ENCODE measurements at places on chromosomes 13 and 19.

- DNase-seq, result peak; percentile 60
Observed at GRCh38 chr13:28707629-28708427, 10.9 kb downstream of the SLC46A3 start.

GRCh38 chr19:12199757-12200419 lies 37.0 kb downstream of the ZNF136 start:
- no peak for DNase-seq

GRCh38 chr19:18861235-18861634 lies 29.5 kb downstream of the UPF1 start:
- no peak for DNase-seq

DNA sequence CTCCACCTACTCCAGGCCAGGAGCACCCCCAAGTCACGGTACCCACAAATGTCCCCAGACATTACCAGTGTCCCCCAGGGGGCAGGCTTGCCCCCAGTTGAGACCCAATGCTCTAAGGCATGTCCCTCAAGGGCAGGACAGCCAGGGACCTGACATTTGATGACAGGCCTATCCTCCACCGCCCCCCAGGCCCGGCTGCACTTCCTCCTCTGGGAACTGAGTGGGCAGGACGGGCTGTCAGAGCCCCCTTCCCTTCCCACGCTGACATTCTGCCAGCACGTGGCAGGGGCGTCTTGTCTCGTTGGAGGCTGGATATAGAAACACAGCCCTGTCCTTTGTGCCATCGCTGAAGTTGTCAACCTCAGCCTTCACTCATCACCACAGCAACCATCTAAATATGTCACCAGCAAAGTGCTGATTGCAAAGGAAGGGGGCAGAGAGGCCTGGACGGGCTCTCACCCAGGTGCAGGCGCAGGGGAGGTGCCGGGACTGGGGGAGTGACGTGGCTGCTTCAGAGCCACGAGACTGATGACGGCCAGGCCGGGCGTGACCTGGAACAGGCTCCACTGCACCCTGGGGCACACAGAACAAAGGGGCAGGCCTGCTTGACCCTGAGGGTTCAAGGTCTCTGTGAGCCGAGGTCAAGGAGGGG lies 38.4 kb downstream of the GNG7 start:
- peak; percentile 75 for DNase-seq

DNA sequence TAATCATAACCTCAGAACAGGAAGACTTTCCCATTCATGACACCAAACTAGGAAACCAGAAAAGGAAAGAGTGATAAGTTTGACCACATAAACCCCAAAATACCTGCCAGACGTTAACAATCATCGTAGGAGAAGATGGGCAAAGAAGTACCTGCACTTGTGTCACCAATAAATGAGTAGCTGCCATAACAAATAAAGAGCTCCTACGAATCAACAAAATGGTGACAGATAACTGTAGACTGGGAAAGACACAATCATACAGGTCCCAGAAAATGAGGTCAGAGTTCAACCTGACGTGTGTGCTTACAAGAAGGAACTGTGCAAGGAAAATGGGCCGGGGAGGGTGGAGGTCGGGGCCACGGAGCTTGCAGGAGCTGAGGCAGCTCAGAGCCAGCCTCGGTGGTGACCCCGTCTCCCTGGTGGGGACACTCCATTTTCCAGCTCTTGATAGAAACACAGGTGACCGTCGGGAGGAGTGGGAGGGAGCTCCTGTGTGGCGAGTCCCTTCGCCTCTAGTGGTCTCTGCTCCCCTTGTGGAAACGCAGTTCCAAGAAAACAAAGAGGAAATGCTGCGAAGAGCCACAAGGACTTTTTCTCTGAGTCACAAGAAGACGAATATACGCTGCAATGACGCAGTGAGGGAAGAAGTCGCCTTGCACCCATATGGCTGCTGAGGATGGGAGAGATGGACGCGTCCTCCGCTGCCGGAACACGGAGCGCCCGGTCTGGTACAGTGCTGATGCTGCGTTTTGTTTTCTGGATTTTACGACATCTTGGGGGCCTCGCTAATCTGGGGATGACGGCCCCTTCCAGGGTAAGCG lies 9.5 kb downstream of the PIP5K1C start:
- DNase-seq, result no peak

GRCh38 chr13:106102786-106103185 lies 432.7 kb downstream of the EFNB2 start:
- no peak for DNase-seq

GRCh38 chr13:42633495-42633894 lies 59.5 kb downstream of the TNFSF11 start:
- DNase-seq, result no peak

DNA sequence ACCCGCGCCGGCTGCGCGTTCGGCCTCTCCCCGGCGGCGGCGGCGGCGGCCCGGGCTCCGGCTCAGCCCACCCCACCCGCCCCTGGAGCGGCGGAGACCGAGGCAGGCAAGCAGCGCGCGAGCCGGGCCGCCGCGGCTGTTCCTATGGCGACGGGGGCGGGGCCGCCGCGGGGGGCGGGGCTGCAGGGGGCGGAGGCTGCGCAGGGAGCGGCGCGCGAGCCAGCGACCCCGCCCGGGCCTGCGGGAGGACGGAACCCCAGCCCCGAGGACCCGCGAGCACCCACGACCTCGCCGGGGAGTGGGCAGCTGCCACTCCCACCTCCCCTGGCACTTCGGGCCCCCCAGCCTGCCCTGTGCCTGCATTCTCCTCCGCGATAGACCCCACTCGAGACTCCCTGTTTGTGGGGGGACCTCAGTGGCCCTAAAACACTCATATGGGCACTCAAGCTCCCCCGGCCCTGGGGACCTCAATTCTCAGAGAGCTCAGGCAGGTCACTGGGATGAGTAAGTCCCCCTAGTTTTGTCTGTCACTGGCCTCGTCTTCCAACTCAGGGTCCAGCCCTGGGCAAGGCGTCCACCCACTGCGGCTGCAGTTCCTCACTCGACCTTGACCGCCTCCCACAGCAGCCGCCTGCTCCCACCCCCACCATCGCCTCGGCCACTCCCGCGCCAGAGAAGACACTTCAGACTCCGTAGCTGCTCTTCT lies at the start of gene CTXN1:
Gene CTXN1, minus strand, starts transcription at position 115 of the 706 bp plus-strand sequence. CDS start 597 bp downstream, outside the sequence.
- DNase-seq, result peak; percentile 97

- no peak for DNase-seq
Observed at GRCh38 chr19:55695511-55696290, 20.7 kb downstream of the EPN1 start.

DNA sequence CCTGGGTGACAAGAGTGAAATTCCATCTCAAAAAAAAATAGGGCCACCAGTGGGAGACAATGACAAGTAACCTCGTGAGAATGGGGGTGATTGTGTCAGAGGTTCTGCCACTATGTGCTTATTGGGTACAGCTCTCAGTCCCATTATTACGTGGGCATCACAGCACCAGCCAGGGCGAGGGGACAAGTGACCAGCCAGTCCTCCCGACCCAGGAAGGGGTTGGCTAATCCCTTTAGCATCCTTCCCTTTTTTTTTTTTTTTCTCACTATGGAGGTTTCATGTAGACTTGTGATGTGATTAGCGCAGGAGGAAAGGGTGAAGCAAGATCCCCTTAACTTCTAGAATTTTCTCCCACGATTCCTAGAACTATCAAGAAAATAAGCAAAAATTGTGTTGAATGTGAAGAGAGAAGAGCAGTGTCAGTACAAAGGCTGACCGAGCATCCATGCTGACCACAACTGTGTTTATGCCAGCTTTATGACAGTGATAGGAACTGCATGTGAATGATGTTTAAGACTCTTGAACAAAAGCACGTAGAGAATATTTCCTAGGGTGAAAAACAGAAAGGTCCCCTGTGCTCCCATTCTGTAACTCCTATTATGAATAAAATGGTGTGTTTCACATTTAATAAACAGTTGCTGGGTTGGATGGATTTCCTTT lies 50.0 kb downstream of the ALOX5AP start:
- no peak for DNase-seq

GRCh38 chr13:85632526-85633195 lies 166.6 kb downstream of the SLITRK6 start:
- DNase-seq, result no peak

DNA sequence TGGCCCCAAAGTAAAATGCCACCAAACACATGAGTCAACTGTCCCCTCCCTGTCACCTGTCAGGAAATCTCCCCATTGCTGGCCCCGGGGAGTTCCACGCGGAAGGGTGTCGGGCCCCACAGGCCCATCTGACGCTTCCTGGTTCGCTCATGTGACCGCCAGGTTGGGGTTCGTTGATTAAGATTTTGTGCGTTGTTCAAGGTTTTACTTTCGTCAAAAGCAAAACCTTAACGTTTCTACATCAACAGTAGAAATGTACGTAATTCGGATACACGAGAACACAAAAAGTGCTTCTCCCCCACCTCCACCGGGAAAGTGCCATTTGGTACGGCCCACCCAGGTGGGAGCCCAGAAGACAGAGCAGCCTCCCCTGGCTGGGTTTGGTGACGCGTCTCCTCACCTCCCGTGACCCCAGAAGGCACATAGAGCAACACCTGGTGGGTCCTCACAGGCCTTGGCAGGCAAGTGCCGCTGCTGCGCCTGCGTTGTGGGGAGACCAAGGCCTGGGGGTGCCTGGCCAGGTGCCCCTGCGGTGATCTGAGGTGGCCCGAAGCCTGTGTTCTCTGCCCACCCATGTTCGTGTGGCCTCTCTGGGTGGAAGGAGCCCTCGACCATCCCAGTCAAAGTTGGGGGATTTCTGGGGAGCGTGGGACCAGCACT lies 161.6 kb downstream of the KDM4B start:
- DNase-seq, result peak; percentile 86

- DNase-seq, result no peak
Observed at GRCh38 chr19:16419669-16420335, 52.0 kb downstream of the EPS15L1 start.

DNA sequence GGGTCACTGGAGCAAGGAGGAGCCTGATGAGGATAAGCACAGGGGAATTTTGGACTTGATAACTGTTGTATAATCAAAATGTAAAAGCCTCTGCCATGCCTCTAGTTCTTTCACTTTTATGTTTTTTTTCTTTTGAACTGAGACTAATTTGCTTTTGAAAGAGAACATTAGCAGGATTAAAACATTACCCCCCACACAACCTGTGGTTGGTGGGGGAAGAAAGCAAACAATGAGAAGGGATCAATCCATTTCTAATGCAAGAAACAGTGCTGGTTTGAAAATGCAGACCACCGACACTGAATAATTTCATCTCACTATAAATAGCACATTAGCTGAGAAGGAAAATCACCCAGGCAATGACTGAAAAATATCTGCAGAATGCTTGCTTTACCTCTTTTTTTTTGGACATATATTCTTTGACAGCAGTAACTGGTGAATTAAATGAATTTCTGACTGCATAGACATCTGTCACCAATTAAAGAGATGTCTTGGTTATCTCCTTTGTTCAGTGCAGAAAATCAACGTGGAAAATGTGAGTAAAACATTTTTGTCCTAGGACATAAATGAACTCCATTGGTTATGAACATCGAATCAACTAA lies 48.6 kb upstream of the TRPC4 start:
- no peak for DNase-seq

DNA sequence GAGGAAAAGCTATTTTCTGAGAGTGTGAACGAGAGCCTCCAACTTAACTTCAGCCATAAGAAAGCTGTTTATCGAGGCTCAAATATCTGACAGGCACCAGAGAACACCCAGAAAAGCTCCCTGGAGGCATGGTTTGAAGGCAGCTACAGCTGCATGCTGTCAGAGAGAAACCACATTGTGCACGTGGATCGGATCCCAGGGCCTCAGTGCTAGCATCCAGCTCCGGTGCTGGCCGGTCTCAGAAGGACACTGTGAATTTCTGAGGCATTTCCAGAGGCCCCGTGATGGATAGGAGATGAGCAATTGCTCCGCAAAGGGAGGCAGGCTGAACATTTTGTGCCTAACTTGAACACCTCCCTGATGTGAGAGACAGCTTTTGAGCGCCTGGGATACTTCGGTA lies 315.7 kb downstream of the FGF9 start:
- no peak for DNase-seq

- DNase-seq, result no peak
Observed at GRCh38 chr13:91948736-91949135, 550.3 kb downstream of the GPC5 start.

GRCh38 chr13:78033509-78033908 lies 114.9 kb upstream of the EDNRB start:
- no peak for DNase-seq

DNA sequence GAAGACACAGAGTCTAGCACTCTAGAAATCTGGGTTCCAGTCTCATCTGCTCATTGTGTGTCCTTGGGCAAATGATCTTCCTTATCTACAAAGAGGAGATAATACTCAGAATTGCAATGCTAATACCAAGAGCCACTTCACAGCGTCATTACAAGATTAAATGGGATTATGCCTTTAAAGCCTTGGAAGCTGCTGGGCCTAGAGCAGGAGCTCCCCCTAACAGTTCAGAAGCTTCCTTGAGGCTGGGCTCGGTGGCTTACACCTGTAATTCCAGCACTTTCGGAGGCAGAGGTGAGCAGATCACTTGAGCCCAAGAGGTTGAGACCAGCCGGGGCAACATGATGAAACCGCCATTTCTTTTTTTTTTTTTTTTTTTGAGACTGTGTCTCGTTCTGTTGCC lies 27.6 kb downstream of the AP2S1 start:
- no peak for DNase-seq

DNA sequence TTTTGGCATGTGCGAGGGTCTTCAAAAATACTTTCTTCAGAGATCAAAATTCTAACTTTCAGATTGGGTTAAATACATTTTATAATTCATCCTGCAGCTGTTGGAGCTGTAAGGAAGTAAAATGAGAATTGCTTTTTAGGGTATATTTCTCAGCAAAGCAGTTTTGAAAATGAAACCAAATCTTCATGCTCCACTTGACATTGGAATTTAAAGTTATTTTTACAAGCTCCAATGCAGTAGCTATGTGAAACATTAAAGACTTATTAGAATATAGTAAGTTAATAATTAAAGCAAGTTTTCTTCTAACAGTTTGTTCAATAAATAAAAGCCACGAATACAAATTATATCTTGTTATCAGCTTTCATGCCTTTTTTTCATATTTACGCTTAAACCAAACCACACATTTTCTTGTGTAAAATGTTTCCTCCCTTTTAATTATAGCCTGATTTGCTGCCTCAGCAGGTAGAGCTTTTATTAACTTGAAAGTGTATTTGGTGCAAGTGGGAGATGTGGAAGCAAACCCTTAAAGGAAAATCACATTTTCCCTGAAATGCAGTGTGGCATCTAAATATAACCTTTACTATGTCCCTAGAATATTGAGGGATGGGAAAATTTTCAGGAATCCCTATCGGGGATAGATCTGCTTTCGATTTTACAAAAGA lies 12.4 kb upstream of the MICU2 start:
- no peak for DNase-seq

DNA sequence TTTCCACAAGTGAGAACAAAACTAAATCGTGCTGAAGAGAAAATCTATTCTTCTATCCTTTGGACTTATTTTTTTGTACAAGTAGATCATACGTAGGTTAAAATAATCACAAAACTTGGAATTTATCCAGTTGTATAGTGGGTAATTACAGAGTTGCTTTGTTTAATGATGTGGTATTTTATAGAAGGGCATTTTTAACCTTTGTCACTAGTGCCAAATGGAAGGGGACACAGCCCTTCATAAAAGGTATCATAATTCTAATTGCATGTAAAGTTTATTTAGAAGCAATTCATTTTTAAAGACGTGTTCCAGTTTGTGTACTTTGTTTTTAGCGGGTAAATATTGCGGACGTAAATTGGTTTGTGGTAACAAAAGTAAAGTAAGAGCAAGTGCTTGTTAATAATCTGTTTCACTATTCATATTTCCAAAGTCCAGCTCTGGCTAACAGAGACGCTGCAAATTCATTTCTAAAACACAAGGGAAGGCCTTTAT lies 99.5 kb downstream of the ERCC5 start:
- no peak for DNase-seq

- DNase-seq, result no peak
Observed at GRCh38 chr13:61215601-61216000, 200.0 kb downstream of the PCDH20 start.

- no peak for DNase-seq
Observed at GRCh38 chr13:62162860-62163259, 747.2 kb upstream of the PCDH20 start.
